ENCODE measurements at places on chromosomes 1 and 21. TPM values are rescaled to one million over a fixed set of nuclear protein-coding genes. Genes with fewer than 3 reads are reported as not detected.

The LPAR3 gene
- 3.0 TPM for total RNA-seq

The ATAD3C gene
- not detected for total RNA-seq

The KRTAP13-3 gene
- total RNA-seq = not detected

The C1orf210 gene
- total RNA-seq = not detected

The ZFP69B gene
- total RNA-seq = 2.5 TPM

The URB2 gene
- 6.5 TPM for total RNA-seq

The ETV3L gene
- not detected for total RNA-seq

The PALMD gene
- total RNA-seq = not detected

The ANKRD65 gene
- total RNA-seq = 0.50 TPM

The CRABP2 gene
- 50.8 TPM for total RNA-seq

The RAB3B gene
- total RNA-seq = 15.2 TPM

The HSD3B2 gene
- not detected for total RNA-seq

The AXDND1 gene
- total RNA-seq = 0.30 TPM

The SLX9 gene
- total RNA-seq = 21.5 TPM

The F3 gene
- 10.3 TPM for total RNA-seq

Data from bronchus fibroblast of lung (primary cell).